NCI-H2081 treated with DMSO at 0.1 percent for 48 hours (cell line): ENCODE measurements at places on chromosomes 5 and 9.

DNA sequence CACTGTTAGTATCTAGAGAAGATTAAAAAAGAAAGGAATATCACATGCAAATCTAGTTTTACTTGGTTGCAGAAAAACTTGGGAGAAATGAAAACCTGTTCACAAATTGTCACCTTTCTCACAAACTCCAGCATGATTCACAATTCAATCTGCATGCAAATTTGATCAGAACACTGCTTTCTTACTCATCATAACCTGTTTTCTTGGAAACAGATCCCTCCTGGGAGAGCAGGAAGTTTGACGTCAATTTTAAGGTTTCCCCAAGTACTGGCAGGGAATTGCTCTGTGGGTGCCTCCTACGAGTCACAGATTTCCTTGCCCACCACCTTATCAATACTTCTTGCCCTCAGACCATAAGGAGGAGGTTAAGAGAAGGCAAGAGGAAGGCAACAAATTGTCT is 30.2 kb upstream of the HTR4 start:
- no peak for DNase-seq

DNA sequence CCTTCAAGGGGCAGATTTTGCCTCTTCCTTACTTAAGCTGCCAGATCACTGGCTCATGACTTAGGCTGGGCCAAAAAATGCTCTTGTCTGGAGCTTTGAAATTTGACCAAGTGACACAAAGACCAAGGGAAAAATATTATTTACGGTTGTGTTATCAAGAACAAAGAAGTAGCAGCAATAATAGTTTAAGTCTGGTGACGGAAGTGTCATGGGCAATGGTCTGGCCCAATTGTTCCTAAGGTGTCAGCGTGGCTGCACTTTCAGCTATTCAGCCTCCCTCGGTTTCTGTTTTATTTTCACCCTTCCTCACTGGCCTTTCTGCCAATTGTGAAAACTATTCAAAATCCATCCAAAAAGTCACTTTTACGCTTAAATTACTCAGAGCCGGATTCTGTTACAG is 185.3 kb downstream of the CDH18 start:
- DNase-seq = no peak

GRCh38 chr5:111310711-111311620 is 86.8 kb downstream of the CAMK4 start:
- no peak for DNase-seq

DNA sequence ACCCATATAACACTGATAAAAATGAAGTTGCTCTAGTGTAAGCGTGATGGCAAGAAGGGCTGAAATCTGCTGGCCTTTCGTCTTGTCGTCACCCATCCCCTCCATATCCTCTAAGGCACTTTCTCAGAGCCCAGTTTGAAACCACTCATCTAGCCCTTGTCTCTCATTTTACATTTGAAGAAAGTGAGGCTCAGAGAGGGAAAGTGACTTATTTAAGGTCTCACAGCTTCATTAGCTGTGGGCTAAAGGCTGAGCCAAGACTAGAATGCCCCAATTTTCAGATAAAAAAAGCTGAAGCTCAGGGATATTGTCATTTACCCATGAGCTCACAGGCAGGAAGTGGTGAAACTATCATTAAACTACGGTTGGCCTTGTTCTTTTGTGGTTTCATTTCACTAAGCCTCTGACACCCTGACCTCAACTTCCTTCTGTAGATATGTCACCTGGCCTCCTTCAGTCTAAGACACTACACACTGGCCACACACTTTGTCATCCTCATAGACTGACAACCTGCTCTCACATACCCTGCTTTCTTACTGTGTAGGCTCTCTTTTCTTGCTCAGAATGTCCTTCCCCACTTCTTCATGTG is 176.7 kb upstream of the DMAC1 start:
- no peak for DNase-seq

DNA sequence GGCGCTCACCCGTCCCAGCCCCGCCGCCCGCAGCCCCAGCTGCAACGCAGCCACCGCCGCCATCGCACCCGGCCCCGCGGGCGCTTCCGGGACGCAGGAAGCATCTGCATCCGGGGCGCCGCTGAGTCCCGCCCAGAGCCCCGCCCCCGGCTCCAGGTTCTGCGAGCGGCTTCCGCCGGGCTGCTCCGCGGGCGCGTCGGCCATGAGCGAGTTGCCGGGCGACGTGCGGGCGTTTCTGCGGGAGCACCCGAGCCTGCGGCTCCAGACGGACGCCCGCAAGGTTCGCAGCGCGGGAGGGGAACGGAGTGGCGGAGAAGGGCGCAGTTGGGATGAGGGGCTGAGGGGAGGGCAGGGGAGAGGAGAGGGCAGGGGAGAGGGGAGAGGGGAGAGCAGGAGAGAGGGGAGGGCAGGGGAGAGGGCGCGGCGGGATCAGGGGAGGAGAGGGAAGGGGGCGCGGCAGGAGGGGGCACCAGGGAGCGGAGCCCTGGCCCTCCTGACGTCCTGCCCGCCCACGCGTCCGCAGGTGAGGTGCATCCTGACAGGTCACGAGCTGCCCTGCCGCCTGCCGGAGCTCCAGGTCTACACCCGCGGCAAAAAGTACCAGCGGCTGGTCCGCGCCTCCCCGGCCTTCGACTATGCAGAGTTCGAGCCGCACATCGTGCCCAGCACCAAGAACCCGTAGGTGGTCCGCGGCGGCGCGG is at the start of the genes SURF1 and SURF2:
Gene SURF1, minus strand, starts transcription at position 97 of the 701 bp plus-strand sequence. Its CDS starts 34 bp downstream, at position 63.
Gene SURF2, plus strand, starts transcription at position 160 of the 701 bp plus-strand sequence. Its CDS starts 43 bp downstream, at position 203.
- DNase-seq = peak; percentile 16

GRCh38 chr5:54867310-54867944 is 118.0 kb downstream of the ESM1 start:
- no peak for DNase-seq

- no peak for DNase-seq
Measured at GRCh38 chr9:126116351-126117157, 210.1 kb upstream of the MVB12B start.

DNA sequence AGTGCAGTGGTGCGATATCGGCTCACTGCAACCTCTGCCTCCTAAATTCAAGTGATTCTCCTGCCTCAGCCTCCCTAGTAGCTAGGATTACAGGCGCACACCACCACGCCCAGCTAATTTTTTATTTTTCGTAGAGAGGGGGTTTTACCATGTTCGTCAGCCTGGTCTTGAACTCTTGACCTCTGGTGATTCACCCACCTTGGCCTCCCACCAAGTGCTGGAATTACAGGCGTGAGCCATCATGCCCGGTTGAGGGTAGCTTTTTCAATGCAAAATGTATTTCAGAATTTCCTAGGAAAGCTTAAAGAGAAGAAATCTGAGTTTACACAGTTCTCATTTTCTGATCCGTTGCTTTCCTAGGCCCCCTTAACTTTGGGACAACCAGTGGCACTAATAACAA is 15.7 kb downstream of the BDP1 start:
- no peak for DNase-seq

DNA sequence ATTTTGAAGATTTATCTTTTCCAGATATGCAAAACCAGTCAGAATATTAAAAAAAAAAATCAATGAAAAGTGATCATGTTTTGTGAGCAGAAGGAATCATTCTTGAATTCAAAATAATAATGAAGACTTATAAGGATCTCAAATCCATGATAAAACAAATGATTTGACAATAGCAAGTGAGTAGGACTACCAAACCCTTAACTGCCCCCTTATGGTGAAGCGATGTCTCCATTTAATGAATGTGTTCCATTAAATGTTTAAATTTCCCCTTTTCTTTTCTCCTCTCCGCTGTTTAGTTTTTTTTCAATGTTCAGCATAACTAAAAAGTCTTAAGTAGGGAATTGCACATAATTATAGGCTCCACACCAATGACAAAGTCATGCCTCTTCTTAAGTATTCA is 12.2 kb upstream of the MARCHF3 start:
- DNase-seq = no peak

GRCh38 chr9:90446200-90446948 is 196.2 kb downstream of the DIRAS2 start:
- no peak for DNase-seq

GRCh38 chr5:163670036-163670435 is 164.6 kb downstream of the MAT2B start:
- no peak for DNase-seq

GRCh38 chr5:39459071-39459470 is 34.3 kb upstream of the DAB2 start:
- DNase-seq = no peak

- no peak for DNase-seq
Measured at GRCh38 chr5:94017579-94017978, 276.2 kb upstream of the POU5F2 start.

DNA sequence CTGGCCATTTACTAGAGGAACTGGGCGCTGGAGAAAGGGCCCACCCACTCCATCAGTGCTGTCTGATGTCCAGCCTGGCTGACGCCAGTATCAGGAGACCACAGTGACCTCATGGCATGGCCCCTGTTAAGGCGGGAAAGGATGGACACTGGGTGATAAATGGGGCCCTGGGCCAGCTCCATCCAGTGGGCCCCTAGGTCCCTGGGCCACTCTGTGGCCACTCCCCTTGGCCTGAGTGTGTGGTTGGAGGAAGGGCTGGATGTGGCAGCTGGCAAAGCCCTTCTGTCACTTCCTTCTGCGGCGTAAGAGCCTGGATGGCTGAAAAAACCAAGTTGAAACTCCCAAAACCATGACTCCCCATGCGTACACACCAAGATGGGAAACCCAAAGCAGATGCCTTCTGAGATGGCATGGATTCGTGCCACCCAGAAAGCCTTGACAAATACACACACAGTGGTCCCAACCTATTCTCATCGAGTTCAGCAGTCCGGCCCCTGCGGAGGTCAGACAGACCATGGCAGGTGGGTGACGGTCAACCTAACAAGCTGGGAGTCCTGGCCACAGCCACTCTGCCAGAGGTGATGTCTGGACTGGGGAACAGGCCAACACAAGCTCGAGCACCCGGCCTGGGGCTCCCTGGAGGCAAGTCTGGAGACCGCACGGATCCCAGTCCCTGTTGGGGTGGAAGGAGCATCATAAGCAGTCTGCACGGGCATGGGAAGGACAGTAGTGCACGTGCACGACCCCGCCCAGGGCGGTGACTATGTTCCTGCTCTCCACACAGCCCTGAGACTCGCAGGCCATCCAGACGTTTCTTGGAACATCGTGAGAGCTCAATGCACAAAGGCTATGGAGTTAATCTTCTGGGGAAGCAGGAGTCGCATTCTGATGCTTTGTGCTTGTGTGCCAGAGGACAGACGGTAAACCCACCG is 45.2 kb upstream of the NOTCH1 start:
- DNase-seq = no peak

GRCh38 chr5:150465927-150466326 is 16.4 kb upstream of the RPS14 start:
- DNase-seq = no peak
